ENCODE measurements at places on chromosomes 1 and 21.
A peak's percentile ranks its signal among the peaks of the same experiment; 100 is the strongest.

GRCh38 chr21:38300141-38300578, 43.4 kb downstream of the KCNJ15 start:
- no peak for DNase-seq

- no peak for DNase-seq
Observed at GRCh38 chr1:16326833-16327404, 25.4 kb downstream of the FBXO42 start.

- no peak for DNase-seq
Observed at GRCh38 chr1:165910764-165911421, 83.5 kb downstream of the UCK2 start.

- DNase-seq = no peak
Observed at GRCh38 chr1:234186037-234186688, 187.1 kb upstream of the COA6 start.

DNA sequence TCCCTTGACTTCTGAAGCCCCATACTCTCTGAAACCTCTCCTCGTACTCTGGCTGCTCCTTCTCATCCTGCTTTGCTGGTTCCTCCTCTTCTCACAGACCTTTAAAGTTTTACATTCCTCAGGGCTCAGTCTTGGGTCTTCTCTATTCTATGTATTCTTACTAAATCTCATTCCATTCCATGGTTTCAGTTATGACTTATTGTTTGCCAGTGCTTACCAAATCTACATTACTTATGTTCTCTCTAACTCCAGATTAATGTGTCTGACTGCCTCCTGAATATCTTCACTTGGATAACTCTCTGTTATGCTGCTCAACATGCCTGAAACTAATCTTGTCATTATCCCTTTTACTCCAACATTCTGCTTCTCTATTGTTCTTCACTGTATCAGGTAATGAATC, 5.4 kb upstream of the SLC35D1 start:
- no peak for DNase-seq

GRCh38 chr1:21514245-21514644, 5.0 kb downstream of the ALPL start:
- DNase-seq = no peak

DNA sequence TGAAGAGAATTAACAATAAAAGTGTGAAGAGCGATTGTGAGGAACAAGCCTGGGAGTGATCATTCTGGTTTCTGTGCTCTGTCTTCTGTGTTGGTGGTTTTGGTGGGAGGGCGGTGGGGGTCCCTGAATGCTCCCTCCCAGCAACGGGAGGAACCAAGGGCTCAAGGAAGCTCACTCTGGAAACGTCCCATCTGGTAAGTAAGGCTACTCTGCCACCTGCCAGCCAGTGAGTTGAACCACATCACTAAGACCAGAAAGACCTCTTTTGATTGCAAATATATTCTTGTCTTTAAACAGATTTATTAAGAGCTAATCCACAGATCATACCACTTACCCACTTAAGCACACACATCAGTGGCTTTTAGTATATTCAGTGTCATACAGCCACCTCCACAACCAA, 125.0 kb downstream of the PRDM2 start:
- no peak for DNase-seq

DNA sequence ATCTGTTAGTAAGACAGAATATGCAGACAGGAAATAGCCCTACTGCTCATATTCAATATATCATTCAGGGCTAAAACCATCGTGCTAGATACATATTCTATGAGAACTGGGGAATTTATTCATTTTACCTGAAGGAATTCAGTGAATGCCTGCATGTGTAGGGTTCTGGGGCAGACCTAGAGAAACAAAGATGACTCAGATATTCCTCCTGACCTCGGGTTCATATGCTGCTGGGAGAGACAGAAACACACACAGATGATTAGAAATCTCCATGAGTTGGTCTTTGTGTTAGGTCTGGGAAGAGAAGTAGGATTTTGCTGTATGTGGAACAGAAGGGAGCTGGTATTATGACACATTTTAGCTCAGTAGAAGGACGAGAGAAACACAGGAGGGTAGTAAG, 176.5 kb upstream of the ST6GALNAC5 start:
- DNase-seq = no peak

DNA sequence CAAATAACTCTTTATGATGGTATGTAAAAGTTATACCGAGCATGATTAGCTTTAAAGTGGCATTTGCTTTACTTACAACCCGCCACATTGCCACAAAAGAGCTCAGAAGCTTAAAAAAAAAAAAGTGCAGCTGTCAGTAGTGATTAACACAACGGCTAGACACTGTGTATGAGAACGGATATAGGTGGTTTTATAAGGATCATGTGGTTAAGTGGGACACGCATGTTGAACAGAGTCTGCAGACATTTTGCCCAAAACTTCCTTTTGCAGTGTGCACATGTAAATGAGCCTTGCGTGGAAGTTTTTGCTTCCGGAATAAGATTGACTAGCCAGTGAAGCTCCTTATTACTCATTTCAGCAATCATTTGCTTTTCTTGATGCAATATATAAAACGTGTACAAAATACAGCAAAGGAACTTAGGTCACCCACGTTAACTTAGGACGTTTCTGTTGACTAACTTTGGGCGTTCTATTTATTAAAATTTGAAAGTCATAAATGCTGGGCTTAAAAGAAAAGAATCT, 58.7 kb upstream of the RGS1 start:
- DNase-seq = no peak

DNA sequence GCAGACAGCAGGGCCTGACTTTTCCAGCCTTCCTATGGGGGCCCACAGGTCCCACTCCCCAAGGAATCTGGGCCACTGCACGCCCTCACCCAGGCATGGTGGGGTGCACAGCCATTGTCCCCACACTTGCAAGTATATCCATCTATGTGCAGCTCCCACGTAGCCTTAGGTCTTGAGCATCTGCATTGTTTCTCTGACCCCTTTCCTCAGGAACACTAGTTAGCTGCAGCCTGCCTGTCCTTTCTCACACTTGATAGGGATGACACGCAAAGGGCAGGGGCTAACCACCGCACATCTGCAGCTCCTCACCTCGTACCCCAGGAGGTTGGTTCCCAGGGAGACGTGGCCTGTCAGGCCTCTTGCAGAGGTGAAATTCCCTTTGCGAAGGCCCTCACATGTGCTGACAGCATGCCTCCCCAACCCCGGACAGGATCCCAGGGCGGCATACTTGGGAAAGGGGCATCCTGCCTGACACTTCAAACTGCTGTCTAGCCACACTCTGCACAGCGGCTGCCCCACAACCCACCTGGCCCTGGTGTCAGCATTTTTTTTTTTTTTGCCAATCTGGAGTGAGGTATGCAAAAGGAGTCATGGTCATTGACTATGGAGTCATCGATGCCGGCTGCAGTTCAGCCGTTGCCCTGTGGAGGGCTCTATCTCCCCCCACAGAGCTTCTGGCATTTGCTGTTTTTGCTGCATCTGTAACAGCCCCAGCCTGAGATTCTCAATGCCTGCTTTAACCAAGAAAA, 5.0 kb downstream of the JMJD4 start:
- no peak for DNase-seq

- no peak for DNase-seq
Observed at GRCh38 chr1:29868944-29869343, 632.6 kb downstream of the PTPRU start.

DNA sequence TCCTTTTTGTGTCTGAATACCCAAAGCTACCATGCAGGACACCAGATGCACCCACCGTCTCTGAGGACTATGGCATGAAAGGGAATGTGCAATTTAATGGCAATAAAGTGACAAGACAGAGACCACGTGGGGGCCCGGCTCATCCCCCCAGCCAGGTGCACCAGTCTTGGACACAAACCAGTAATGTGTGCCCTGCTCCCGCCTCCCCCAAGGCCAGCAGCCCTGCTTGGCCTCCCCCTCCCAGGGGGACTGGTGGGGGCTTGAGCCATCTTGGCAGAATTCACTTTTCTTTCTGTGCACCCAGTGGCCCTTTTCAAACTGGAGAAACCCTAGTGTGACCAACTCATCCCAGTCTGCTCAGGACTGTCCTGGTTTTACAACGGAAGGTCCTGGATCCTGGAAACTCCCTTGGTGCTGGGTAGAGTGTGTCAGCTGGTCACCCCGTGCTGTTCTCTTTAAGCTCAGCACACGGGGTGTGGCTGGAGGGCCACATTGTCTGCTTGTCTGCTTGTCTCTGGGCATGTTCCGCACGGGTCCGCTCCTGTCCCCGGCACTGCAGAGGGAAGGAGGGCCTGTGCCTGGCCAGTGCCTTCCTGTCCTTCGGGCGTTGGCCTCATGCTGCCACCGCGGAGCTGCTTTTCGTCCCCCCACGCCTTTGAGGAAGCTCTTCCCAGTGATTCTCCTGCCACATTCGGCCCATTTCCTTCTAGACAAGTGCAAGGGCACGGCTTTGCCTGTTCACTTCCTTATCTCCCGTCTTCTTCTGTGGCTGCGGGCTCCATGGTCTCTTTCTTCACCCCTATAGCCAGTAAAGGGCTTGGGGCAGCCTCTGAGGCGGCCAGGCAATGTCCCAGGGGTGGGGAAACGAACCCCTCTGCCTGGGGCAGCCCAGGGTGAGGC, 45.8 kb upstream of the TTC34 start:
- no peak for DNase-seq

GRCh38 chr1:208223136-208223535, 21.0 kb downstream of the PLXNA2 start:
- DNase-seq = no peak

DNA sequence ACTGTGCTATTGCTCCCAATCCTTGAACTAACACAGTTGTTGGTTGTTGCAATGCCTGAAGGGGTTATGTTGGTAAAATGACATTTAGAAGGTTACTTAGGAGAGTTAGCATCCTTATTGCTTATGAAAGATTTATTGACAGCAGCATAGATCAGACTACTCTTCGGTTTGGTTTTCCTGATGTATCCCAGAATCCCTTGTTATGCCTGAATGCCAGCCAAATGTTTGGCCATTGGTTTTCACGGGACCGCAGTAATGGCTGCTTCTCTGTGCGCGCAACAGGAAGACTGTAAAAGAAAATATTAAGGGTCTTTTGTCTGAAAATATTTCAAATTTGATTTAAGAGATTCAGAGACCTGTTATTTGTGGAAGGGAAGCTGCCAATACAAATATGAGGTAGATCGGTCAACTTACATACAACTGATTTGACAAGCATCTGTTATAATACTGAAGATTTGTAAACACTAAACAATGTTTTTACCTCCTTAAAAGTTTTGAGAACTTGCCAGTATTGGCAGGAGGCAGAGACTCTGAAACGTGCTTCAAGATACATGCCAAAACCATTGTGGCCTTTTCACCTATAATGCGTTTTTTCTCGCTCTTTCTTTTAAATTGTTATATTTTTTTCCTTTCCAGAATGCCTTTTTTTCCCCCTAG, 8.3 kb downstream of the NFIA start:
- no peak for DNase-seq

GRCh38 chr1:5576011-5576672, 416.1 kb downstream of the NPHP4 start:
- no peak for DNase-seq

DNA sequence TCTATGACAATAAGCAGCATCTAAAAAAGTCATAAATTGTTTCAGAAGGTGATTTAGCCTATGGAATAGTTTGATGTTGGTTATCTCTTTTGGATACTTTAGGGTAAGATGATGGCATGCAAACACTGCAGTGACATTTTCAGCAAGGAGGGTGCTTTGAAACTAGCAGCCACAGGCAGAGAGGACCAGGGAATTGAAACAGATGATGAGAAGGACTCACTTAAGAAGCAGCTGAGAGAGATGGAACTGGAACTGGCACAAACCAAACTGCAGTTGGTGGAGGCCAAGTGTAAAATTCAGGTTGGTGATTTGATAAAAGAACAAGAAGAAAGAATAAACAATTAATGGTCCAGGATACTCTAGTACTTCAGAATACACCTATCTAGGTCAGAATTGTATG, 11.2 kb upstream of the CACYBP start:
- no peak for DNase-seq

DNA sequence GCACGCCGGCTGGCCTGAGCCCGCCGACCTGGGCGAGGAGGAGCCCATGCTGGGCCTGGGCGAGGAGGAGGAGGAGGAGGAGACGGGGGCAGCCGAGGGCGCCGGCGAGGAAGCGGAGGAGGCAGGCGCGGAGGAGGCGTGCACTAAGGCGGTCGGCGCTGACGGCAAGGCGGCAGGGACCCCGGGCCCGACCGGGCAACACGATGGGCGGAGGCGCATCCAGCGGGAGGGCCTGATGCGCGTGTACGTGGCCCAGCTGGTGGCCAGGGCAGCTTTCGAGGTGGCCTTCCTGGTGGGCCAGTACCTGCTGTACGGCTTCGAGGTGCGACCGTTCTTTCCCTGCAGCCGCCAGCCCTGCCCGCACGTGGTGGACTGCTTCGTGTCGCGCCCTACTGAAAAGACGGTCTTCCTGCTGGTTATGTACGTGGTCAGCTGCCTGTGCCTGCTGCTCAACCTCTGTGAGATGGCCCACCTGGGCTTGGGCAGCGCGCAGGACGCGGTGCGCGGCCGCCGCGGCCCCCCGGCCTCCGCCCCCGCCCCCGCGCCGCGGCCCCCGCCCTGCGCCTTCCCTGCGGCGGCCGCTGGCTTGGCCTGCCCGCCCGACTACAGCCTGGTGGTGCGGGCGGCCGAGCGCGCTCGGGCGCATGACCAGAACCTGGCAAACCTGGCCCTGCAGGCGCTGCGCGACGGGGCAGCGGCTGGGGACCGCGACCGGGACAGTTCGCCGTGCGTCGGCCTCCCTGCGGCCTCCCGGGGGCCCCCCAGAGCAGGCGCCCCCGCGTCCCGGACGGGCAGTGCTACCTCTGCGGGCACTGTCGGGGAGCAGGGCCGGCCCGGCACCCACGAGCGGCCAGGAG, 7.2 kb upstream of the IBA57 start:
- no peak for DNase-seq

DNA sequence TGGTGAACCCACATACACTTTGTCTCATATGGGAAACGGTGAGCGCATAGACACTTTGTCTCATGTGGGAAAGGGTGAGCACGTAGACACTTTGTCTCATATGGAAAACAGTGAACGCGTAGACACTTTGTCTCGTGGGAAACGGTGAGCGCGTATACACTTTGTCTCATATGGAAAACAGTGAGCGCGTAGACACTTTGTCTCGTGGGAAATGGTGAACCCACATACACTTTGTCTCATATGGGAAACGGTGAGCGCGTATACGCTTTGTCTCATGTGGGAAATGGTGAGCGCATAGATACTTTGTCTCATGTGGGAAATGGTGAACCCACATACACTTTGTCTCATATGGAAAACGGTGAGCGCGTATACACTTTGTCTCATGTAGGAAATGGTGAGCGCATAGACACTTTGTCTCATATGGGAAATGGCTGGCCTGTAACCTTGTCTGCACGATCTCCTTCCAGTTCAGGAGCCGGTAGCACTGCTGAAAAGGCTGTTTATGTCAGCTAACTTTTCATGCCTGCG, 50.7 kb upstream of the TRAPPC10 start:
- DNase-seq = no peak

GRCh38 chr1:90358448-90358847, 358.7 kb downstream of the BARHL2 start:
- DNase-seq = no peak

DNA sequence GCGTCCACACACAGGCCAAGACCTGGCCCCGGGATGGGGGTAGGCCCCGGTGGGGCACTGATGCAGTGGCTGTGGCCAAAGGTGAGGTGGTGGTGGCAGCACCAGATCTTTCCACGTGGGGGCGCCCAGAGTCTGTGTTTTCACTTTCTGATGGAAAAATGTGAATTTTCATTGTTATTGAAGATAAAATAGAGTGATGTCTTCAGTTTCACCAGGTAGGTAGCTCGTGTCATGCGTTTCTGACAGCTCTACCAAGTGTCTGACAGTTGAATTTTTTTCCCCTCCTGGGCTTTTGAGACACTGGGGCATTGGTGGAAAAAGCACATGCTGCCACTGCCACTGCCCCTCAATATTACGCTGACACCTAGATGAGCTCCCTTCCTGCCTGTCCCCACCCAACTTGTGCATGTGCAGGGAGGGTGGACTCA, 40.0 kb upstream of the MAGOH start:
- DNase-seq = peak; percentile 40

GRCh38 chr1:154337253-154337894, 12.0 kb downstream of the ATP8B2 start:
- no peak for DNase-seq

Measured in stimulated activated CD8-positive, alpha-beta memory T cell treated with anti-CD3 and anti-CD28 coated beads, Interleukin-7, amount 100 ng/mL, for 24 hours (primary cell).